ENCODE measurements at places on chromosomes 12 and 14. TPM values are rescaled to one million over a fixed set of nuclear protein-coding genes. Genes with fewer than 3 reads are reported as not detected.

FNTB gene
- 9.4 TPM for total RNA-seq

P2RX7 gene
- total RNA-seq, result 4.8 TPM

AREL1 gene
- 32.5 TPM for total RNA-seq

CHST11 gene
- 40.5 TPM for total RNA-seq

CLEC4C gene
- not detected for total RNA-seq

KIF21A gene
- 22.4 TPM for total RNA-seq

KRT5 gene
- total RNA-seq, result not detected

CS gene
- total RNA-seq, result 373 TPM

SCAF11 gene
- 94.9 TPM for total RNA-seq

ITGA5 gene
- total RNA-seq, result 16.4 TPM
